ENCODE measurements at places on chromosomes 2 and 18.

- DNase-seq = no peak
Observed at GRCh38 chr2:75707901-75708300, 2.8 kb downstream of the GCFC2 start.

DNA sequence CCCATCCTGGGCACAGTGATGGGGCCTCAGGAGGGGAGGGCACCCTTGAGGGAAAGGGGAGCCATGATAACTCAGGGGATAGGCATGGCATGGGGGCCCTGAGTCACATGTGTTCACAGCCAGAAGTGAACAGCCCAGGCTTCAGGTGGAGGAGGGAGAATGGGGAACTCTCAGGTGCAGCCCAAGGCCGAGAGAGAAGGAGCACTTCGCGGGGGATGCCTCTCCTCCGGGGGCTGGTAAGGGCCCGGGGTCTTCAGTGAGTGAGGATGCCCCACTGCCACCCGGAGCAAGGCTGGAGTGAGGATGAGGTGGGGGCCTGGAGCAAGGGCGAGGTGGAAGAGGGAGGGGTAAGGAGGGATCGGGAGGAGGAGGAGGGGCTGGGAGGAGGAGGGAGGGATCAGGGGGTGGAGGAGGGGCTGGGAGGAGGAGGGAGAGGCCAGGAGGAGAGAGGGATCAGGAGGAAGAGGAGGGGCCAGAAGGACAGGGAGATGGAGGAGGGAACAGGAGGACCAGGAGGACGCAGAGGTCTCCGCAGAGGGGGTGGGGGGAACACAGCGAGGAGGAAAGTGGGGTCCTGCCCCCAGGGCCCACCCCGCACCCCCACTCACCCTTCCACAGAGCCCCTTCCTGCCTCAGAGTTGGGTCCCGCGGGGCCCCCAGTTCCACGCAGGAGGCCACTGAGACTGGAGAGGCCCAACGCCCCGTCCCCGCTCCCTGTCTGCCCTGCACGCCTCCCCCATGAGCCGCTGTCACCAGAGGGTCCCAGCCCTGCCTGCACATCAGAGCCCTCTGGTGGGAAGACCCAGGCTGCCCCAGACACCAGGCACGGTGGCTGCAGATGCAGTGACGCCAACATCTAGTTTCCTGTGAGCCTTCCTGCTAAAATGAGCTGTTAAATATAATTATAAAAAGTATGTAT is 42.8 kb downstream of the RAMP1 start:
- DNase-seq = no peak

GRCh38 chr2:71592181-71592711 is 138.9 kb downstream of the DYSF start:
- no peak for DNase-seq

GRCh38 chr2:84959566-84960506 is 11.1 kb upstream of the KCMF1 start:
- no peak for DNase-seq

DNA sequence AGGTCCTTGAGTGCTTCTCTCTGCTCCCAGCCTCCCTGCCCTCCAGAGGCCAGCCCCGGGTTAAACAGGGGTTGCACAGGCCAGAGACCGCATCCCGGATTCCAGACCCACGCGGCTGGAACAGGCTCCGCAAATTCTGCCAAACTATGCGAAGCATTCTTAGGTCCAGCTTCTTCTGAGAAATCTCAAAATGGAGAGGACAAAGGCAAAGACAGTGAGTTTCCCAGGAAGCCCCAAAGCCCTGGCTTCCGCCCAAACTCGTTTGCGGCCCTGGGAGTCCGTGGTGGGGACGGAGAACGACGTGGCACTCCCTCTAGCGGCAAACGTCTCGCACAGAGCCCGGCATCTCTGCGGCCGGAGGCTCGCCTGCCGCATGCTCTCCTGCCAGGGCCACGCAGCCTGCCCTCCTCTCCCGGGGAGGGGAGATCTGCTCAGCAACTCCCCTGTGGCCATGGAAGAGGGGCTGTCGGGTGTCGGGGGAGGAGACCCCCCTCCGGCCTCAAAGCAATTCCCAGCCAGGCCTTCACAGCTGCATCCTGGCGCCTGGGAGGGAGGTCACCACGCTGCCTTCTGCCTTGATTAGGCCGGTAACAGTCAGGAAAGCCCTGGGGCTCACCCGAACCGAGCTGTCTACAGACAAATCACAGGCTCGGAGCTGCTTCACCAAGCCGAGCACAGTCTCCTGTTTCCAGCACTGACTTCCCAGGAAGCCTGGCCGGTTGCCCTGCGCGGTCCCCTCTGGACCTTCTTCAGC is 33.4 kb upstream of the KLHL29 start:
- peak; percentile 60 for DNase-seq

GRCh38 chr2:12027136-12027535 is 280.7 kb downstream of the LPIN1 start:
- DNase-seq = no peak
